ENCODE measurements at places on chromosomes 16 and 17.

GRCh38 chr17:82662711-82663261 is 14.5 kb upstream of the WDR45B start:
- DNase-seq, result no peak

GRCh38 chr17:9768381-9768934 is 22.9 kb downstream of the DHRS7C start:
- DNase-seq, result peak; percentile 9

DNA sequence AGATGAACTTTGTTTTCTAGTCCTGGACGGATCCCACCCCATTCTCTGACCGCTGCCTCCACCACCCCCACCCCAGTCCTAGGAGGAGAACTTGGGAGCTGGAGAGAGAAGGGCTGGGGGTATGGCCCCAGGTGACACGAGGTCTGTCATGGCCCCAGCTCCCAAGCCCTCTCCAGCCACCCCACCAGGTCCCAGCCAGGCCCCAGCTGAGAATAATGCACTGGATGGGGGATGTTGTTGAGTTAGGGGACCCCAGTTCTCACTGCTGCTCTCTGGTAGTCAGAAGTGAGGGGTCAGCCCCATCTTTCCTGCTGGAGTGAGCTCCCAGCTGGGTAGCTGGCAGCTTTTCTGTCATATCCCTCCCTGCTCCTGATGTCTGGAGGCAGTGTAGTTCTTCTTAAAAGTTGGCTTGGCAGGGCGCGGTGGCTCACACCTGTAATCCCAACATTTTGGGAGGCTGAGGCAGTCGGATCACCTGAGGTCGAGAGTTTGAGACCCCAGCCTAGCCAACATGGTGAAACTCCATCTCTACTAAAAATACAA is 4.6 kb upstream of the COL1A1 start:
- DNase-seq, result no peak

GRCh38 chr17:48239603-48239995 is 132.0 kb downstream of the SNX11 start:
- no peak for DNase-seq

GRCh38 chr16:75312875-75313274 is 61.5 kb upstream of the BCAR1 start:
- no peak for DNase-seq

DNA sequence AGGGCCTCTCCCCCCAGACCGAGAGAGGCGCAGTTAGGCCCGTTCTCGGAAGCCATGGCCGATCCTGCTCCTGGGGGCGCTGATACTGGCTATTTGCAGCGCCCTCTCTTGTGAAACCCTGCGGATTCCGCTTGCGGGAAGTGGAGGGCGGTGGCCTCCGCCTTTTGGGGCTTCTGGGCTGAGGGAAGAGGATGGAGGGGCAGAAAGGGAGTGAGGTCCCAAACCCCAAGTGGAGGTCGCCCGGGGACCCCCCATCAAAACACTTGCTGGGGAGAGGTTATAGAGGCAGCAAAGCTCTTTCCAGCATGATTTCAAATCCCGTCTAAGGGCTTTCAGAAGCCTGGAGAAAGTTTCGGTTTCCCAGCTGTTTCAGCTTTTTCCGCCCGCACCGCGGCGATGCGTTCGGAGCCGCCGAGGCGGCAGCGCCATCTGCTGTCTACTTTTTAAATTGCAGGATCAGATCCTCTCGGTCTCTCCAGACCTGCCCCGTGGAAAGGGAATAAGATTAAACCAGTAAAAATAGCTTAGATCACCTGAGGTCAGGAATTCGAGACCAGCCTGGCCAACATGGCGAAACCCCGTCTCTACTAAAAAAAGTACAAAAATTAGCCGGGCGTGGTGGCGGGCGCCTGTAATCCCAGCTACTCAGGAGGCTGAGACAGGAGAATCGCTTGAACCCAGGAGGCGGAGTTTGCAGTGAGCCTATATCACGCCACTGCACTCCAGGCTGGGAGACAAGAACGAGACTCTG is 15.8 kb downstream of the SNX20 start:
- peak; percentile 66 for DNase-seq

- no peak for DNase-seq
Measured at GRCh38 chr16:57024894-57025680, 35.7 kb downstream of the NLRC5 start.

- no peak for DNase-seq
Measured at GRCh38 chr17:9436630-9437029, 139.0 kb downstream of the STX8 start.

DNA sequence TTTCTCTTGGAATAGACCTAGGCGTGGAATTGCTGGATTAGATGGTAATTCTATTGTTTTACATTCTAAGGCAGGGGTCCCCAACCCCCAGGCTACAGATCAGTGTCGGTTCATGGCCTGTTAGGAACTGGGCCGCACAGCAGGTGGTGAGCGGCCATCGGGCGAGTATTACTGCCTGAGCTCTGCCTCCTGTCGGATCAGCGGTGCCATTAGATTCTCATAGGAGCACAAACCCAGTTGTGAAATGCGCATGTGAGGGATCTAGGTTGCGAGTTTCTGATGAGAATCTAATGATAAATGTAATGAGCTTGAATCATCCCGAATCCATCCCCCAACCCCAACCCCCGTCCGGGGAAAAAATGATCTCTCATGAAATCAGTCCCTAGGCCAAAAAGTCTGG is 23.0 kb downstream of the NLRC5 start:
- DNase-seq, result no peak

DNA sequence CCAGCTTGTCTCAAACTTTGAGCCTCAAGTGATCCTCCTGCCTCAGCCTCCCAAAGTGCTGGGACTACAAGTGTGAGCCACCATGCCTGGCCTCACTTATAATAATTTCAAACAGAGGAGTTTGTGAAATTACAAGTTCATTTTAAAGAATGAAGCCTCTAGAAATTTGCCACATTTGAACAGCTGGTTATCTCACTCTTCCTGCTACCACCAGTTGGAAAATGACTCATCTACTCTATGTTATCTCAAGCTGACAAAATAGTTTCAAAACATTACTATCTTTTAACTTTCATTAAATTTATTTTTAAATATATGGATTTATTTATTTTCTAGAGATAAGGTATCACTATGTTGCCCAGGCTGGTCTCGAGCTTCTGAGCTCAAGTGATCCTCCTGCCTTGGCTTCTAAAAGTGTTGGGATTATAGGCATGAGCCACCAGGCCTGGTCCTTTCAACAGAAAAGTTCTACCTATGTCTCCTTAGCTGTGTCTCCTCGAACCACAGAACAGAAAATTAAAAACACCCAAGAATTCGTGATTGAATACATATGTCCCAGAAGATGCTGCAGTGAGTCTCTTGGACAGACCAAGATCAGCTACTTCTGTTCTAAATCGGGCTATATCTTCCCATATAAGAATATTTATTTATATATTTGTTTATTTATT is 47.6 kb downstream of the MYH13 start:
- no peak for DNase-seq

DNA sequence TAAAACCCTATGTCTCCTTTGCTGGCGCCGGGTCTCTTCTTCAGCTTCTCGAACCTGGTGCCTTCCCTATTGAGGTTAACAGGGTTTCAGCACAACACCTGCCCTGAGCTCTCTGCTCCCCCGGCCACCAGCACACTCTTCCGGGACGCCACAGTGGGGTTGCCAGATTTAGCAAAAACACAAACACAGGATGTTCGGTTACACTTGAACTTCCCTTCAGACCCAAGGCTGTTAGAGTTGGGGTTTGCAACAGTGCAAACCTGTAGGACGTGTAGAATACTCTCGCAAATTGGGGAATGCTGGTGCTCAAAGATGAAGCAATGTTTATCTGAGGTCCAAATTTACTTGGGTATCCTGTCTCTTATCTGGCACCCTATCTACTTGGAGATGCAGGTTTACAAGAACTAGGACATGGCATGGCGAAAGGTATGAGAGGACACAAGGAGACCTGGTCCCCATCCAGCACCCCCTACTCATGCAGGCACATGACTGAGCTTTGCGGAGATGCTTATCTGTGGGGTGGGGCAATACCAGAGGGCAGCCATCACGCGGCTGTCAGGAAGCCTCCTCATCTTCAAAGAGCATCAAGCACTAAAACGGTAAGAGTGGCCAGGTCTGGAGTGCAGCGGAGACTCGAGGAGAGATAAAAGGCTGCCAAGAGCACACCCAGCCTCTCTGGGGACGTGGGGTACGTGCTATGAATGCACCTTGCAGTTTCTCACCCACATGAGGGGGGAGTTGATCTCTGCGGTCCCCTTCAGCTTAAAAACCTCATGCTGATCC is 52.8 kb downstream of the SDK2 start:
- peak; percentile 41 for DNase-seq

DNA sequence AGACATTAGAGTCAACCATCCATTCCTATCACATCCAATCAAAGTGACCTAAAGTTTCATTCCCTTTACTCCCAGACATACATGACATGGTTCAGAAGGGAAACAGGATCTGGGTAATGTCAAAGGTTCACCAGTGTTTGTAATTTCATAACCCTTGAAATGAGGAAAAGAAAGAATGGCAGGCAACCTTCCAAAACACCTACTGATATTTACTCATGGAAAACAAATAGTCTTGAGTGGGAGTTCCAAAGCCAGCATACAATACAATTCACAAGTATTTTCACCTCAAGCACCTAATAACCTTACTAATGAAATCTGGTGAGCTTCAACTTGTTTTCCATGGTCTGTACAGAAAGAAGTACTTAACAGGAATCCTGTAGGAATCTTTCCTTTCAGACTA is 72.5 kb upstream of the AXIN2 start:
- DNase-seq, result no peak

GRCh38 chr16:69936751-69937211 is 14.4 kb upstream of the CLEC18A start:
- no peak for DNase-seq

GRCh38 chr17:65393514-65393913 is 167.9 kb downstream of the AXIN2 start:
- no peak for DNase-seq

Data from naive thymus-derived CD8-positive, alpha-beta T cell (primary cell).